ENCODE measurements at places on chromosomes 7 and 10.
A peak's percentile ranks its signal among the peaks of the same experiment; 100 is the strongest.

- peak; percentile 58 for DNase-seq
Measured at GRCh38 chr10:11684717-11685645, 57.2 kb upstream of the ECHDC3 start.

- no peak for DNase-seq
Measured at GRCh38 chr7:96739609-96740008, 30.0 kb upstream of the SEM1 start.

DNA sequence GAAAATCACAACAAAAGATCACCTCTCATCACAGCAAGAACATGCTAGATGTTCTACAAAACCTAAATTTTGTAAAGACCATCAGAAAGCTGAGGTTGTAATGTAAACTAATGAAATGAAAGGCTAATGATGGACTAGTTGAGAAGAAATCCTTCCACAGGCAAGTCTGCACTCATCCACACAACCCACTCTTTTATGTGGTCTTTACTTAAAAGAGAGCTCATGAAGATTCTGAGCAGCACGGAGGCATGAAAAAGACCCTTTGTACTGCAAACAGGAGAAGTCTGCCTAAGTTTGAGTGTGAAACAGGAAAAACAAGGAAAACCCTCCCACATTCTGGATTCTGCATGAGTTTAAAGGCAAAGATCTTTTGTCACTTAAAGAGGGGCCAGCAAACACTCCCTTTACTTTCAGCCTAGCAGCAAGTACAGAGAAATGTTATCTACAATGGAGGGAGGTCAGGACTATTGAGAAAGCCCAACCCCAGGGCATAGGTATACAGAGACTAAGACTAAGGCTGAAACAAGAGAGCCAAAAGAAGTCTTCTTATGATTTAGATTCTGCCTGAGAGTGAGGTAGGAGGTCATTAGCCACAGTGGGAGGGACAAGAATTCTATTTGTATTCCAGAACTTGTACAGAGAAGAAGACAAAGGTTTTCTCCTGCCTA, 521.2 kb upstream of the TEX47 start:
- no peak for DNase-seq

- DNase-seq: no peak
Measured at GRCh38 chr10:44978570-44979280, at the start of gene DEPP1. Gene DEPP1 (minus strand): TSS chr10:44978809. CDS start chr10:44978030, 779 bp downstream.

- no peak for DNase-seq
Measured at GRCh38 chr7:131443496-131443895, 112.9 kb downstream of the PODXL start.

DNA sequence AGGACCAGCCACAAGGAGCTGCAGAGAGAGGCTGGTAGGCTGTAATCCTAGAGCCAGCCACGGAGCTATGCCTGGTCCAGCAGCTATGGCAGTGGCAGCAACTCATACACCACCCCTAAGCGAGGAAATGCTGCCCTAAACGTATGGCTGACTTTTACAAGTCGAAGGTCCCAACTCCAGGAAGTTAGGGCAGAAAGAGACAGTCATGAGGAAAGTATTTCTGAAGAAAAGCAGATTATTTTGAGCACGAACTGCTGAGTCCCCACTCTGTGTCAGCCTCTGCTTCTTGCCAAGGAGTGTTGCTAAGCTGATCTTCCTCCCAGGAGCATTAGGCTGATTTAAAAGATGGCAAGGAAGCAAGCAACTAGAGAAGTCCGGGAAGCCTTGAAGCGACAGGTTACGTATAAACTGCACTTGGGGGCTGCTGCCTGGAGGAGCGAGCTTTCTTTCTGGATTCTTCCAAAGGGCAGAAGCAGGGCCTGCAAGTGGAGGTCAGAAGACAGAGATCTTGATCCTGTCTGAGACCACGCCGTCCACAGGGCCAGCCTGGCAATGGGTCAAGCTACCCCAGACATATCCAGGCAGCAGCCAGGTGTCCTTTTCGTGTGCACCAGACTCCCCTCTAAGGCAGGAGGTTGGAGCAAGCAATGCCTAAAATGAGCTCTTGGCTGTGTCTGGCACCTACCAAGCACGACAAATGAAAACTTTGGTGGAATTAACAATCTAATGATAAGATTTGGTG, 39.4 kb downstream of the PLXNA4 start:
- DNase-seq: no peak

GRCh38 chr10:5323446-5323845, 41.3 kb upstream of the UCN3 start:
- no peak for DNase-seq

- no peak for DNase-seq
Measured at GRCh38 chr7:674454-675410, 51.8 kb upstream of the DNAAF5 start.

GRCh38 chr7:110568388-110568787, 522.5 kb upstream of the LRRN3 start:
- no peak for DNase-seq

GRCh38 chr10:43064331-43065075, 12.4 kb upstream of the RET start:
- DNase-seq: no peak

DNA sequence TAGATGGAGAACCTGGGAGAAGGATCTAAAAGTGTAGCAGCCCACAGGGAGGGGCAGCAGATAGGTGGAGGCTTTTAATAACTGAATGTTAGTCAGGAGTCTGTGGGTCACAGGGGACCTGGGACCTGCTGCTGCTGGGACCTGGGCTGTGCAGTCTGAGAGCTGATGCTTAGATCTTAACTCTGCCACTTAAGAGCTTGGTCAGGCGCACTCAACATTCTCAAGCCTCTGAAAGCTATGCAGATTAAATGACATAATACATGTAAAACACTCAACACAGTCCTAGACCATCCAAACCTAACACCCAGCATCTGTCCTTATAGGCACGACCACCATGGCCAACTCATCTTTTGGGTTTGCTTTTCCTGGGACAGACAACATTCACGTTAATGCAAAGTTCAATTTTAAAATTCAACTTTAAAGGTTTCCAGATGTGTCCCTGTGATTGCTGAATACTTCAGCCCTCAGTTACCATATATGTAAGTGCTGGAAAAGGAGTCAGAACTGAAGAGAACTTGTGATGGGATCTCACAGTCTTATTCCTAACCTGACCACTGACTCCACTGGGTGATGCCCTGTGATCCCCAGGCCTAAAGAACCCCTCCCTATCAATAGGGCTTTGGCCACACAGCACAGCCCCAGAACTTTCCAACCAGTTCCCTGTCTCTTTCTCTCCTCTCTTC, 321.0 kb downstream of the PLXNA4 start:
- no peak for DNase-seq

GRCh38 chr10:86992929-86993328, 24.6 kb downstream of the ADIRF start:
- DNase-seq: no peak

GRCh38 chr7:73834626-73835191, 3.9 kb downstream of the CLDN4 start:
- DNase-seq: no peak

GRCh38 chr7:711922-712380, 14.5 kb upstream of the DNAAF5 start:
- DNase-seq: no peak

DNA sequence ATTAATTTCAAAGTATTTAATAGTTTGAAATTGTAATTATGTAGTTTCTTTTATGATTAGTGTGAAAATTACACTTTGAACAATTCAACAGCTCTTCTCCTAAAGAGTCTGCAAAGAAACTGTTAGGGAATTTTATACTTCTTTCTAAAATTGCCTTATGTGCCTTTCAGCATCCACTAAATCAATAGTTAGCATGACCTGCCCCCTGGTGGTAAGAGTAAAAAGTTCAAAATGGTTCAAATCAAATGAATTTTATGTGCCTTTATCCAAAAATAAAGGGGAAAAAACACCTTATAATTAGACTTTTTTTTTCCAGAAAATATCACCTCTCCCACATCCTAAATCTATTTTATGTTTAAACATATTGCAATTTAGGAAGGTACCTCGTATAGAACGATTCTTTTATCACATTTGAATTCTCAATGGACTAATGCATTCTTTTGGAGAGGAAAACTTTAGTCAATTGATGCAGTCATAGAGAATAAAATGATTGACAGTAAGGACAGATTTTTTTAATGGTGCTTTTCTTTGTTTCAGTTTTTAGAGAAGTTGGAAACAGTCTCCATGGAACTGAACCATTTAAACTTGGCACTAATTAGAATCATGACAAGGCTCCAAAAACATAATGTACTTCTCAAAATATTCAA, 163.7 kb downstream of the SEMA3D start:
- no peak for DNase-seq

DNA sequence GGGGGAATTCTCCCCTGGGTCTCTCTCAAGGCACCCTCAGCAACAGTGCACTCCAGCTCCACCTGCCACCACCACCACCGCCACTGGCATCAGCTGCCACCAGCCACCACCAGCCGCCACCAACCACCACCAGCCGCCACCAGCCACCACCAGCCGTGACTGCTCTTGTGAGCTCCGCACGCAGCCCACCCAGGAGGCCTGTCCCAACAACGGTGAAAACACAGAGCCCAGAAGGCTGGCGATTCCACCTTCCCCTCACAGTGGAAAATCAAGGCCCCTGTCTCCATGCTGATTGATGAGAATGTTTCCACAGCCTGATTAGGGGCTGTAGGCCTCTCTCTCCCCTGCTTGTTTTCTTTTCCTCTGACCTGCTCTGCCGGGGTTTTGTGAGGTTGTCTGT, 41.1 kb downstream of the COBL start:
- DNase-seq: no peak

- no peak for DNase-seq
Measured at GRCh38 chr7:131157530-131158243, 170.0 kb upstream of the MKLN1 start.

- DNase-seq: no peak
Measured at GRCh38 chr7:22426463-22427094, 69.6 kb upstream of the RAPGEF5 start.

GRCh38 chr7:99375070-99375807, 709 bp downstream of the ARPC1B start:
- peak; percentile 77 for DNase-seq

DNA sequence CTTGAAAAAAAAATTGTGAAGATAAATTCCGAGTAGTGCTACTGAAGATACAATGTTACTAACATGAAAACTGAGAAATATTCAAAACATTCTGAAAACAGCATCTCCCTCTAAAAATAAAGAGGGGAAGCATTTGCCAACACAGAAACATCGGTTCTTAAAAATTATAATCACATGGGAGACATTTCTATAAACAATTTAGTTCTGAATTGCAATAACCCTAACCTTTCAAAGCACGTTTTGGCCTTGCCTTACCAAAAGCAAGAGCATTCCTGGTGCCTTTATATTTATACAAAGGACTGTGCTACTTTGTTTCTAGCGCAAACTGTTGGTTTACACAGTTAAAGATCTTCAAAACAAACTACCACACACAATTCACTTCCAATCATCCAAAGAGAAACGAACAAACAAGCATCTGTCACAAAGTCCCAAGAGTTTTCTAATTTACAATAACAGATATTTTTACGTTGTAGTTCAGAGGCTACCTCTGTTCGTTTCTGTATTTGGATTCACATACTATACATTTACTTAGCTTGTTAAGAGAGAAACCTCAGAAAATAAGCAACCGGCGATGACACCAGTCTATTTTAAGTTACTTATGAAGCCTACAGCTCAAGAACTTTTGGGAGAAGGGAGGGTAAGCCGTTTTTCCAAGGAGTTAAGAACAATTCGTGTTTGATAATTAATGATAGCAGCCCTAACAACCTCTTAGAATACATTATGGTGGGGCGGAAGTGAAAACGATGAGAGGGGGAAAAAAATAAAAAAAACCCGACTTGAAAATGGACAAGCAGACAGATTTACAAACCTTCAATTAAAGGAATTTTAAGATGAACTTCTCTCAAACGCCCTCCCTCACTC, 1.3 kb downstream of the ABI1 start:
- no peak for DNase-seq

GRCh38 chr7:50651271-50651989, 86.2 kb upstream of the DDC start:
- DNase-seq: no peak

GRCh38 chr10:29657719-29658274, 23.0 kb upstream of the SVIL start:
- no peak for DNase-seq

DNA sequence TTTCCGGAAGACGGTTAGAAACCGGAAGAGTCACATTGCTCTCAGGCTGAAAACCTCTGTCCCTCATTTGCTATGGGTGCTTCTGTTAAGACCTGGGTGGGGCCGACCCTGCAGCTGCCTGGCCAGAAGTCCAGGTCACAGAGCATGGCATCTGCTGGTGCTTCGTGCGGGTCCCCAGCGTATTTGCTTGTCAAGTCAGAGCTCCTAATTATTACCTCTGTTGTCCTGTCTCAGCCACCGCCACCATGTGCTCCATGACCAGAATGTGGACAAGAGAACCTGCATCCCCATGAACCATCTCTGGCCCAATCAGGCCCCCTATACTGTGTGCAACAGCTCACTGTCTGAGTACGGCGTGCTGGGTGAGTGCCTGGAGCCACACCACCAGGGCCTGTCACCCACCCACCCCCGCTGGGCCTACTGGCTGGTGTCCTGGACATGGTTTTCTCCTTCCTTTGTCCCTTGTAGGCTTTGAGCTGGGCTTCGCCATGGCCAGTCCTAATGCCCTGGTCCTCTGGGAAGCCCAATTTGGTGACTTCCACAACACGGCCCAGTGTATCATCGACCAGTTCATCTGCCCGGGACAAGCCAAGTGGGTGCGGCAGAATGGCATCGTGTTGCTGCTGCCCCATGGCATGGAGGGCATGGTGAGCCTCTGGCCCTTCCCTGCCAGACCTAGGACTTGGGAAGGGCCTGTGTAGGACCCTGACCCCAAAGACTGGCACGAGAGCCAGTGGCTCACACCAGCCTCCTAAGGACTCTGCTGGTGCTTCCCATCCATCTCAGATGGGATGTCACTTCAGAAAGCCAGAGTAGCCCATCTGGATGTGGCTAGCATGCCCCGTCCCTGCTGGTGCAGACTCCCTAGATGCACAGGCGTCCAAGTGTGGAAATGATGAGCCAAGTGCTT, 51.3 kb upstream of the ZMIZ2 start:
- no peak for DNase-seq

GRCh38 chr7:63899691-63900393, 98.8 kb upstream of the ZNF722 start:
- peak; percentile 86 for DNase-seq

GRCh38 chr10:121754666-121755065, 156.4 kb upstream of the FGFR2 start:
- no peak for DNase-seq

All from stimulated activated CD8-positive, alpha-beta memory T cell treated with anti-CD3 and anti-CD28 coated beads, Interleukin-4, amount 100 ng/mL, for 48 hours (primary cell).